ENCODE measurements at places on chromosomes 2 and 18.

DNA sequence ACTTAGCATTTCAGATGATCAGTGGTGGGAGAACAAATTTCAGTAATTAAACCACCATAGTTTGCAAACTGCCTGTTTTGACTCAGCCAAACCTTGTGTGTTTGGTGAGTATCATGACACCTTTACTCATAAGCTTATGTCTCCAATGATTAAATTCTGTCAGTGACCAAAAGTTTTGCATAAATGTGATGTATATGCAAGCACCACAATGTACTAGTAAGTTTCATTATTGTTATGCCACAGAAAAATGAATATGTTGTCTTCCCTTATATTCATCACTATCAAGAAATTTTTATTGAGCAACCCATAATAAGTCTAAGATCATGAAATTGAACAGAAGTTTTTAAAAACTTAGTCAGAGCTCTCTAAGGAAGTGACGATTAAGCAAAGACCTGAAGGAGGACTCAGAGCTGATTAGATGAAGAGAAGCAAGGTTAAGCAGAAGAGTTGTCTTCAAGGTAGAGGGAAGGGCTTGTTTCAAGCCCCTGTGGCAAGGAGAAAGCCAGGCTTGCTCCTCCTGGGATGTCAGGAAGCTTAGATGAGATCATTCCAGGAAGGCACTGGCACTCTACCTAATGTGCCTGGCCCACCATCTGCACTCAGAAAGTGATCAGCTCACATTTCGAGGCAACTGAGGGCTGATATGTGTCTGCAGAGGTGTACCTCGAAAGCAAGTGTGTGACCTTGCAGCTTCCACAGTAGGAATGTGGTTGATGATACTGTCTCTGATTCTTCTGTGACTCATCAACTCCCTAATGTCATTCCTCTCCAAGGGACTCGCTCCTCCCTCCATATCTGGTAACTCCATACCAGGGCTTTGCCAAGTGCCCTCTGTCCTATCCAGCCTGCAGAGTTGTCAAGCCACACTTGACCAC is 54.7 kb downstream of the KCTD18 start:
- no peak for DNase-seq

DNA sequence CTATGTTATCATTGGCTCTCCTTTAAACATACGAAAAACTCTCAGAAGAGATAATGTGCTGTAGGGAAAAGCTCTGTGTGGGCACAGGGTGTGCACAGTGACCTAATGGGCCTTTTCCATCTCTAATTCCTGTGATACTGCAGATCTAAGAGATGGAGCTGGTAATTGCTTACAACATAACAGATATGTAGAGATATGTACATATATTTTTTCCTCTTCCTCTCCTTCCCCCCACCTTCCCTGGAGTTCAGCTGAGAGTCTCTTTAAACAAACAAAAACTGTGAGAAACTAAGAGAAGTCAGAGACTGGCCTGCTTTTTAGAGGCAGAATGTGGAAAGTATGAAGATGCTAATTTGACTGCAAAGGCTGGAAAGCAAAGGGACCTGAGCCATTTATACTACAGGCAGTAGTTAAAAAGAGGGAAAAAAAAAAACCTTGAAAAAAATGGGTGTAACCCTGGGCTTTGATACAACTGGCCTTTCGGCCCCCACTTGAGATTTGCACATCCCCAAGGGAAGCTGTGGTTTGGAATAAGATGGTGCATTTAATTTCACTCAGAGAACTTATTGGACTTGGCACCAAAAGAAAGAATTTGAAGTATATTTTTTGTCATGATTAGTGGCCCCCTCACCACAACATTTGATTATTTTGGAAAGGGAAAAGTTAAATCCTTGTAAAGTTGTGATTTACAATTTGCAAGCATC is 502.2 kb upstream of the ZEB2 start:
- no peak for DNase-seq

DNA sequence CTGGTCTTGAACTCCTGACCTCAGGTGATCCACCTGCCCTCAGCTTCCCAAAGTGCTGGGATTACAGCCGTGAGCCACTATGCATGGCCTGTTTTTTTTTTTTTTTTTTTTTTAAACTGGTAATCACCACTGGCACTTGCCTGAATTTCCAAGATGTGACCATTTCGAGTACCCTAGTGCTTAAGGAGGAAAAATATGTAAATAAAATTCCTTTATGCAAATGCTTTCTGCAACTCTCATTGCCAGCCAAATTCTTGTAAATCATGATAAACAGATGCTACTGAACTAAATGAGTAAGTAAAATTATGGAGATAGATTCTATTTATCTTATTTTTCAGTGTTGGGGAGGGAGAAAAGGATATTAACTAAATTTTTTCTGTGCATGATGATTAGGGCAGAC is 18.6 kb downstream of the CDCA7 start:
- DNase-seq, result no peak

DNA sequence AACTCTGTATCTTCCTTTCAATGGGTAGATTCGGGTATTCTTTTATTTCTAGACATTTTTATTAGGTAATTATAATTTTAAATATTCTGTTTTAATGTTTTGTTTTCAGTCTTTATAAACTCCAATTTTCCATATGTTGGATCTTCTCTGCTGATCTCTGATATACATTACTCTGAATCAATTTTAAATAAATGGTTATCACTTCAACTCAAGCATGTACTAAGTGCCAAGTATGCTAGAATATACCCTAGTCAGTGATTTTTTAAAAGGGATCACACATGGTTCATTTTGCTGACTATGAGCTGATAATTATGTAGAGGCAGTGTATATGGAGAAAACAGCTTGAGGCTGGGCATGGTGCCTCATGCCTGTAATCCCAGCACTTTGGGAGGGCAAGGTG is 41.7 kb upstream of the NCOA1 start:
- DNase-seq, result no peak

GRCh38 chr2:242022550-242023290 is 153.2 kb downstream of the RTP5 start:
- no peak for DNase-seq

DNA sequence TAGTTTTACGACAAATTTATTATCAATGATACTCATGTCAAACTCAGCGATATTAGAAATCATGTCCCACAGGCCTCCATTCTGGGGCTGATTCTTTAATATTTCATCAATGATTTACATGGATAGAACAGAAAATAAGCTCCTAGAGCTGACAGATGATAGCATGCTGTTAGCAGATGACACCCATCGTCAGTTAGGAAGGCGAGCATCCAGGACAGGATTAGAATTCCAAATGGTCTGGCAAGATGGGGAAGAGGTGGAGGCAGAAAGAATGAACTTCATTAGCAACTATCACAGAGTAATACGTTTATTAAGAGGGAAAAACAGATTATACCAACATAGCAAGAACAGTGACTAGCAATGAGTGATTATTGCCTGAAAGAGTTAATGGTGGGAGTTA is 46.2 kb upstream of the ACVR1 start:
- DNase-seq, result no peak

GRCh38 chr2:36708041-36708741 is 11.7 kb downstream of the VIT start:
- DNase-seq, result peak; percentile 55

GRCh38 chr2:144354953-144355352 is 165.0 kb downstream of the ZEB2 start:
- DNase-seq, result no peak

GRCh38 chr2:31940920-31941319 is 69.9 kb downstream of the MEMO1 start:
- no peak for DNase-seq

- DNase-seq, result no peak
Observed at GRCh38 chr2:1641523-1641922, 102.8 kb downstream of the PXDN start.

- no peak for DNase-seq
Observed at GRCh38 chr2:113273027-113273551, 5.6 kb downstream of the PAX8 start.

DNA sequence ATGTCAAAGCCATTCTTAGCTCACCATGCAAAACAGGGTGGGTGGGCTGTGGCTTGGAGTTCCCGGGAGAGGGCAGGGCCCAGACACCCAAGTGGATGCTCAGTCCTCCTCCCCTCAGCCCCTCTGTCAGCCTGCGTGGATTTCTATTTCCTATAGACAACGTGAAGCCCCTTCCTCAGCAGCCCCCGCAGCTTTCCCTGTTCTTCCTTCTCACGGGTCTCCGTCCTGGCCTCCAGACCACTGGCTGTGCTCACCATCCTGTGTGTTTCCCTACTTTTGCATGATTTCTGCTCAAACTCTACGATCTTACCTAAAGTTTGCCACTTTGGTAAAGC is 155.0 kb upstream of the PXDN start:
- DNase-seq, result no peak

- DNase-seq, result no peak
Observed at GRCh38 chr2:176130147-176130956, 847 bp downstream of the HOXD8 start.

DNA sequence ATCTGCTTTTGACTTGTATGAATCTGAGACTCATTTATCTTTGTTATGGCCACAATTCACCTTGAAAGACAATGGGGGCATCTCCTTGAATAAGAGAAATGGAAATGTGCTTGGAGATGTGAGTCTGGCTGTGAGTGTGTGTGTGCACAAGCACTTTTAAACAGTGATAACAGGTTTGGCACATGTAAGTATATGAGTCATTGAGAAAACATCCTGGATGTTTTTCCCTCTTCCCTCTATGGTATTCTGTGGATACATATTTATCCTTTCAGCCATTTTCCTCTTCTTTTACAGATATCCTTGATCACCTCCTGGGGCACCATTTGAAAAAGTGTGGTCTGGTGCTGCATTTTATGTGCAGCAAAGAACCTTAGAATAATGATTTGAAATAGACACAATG is 317.3 kb upstream of the THUMPD2 start:
- DNase-seq, result no peak

DNA sequence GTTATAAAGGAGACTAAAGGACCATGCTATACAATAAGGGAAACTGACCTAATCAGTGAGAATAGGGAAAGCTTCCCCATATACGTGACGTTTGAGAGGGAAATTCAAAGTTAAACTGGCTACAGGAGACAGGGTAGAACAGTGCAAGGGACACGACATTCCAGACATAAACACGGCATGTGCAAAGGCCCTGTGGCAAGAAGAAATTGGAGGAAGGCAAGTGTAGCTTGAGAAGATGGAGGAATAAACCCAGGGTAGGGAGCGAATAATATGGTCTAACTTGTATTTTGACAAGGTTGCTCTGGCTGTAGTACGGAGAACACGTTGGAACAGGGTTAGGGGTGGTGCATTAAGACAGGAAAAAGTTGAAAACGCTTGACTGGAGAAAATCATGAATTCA is 49.8 kb upstream of the RIOK3 start:
- no peak for DNase-seq

- no peak for DNase-seq
Observed at GRCh38 chr18:79961527-79962291, 2.7 kb upstream of the HSBP1L1 start.

DNA sequence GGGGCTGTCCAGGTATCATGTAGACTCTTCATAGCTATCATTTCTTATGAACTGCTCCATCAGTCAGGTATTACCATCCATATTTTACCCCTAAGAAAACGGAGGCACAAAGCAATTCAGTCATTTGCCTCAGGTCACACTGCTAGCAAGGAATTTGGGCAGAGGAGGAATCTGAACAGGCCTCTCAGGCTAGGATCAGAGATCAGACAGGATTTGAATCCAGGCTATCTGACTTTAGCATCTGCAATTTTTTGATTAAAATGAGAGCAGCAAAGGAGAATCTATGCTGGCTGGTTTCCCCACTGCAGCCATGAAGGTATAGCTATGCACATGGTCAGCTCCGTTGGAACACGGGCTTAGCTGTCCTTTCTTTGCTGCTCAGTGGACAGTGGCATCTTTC is 60.1 kb downstream of the TACR1 start:
- no peak for DNase-seq

Data from right atrium auricular region (tissue), 2 donors.